Sigmoid colon (tissue), 7 donors: ENCODE measurements at places on chromosomes 6 and 20. TPM values are rescaled to one million over a fixed set of nuclear protein-coding genes. Genes with fewer than 3 reads are reported as not detected.

Gene KAT14
- total RNA-seq: 17.2 TPM

Gene FHL5
- total RNA-seq: 5.7 TPM

Gene PACRG
- total RNA-seq: 0.36 TPM

Gene PGK2
- not detected for total RNA-seq

Gene DNAH8
- not detected for total RNA-seq

Gene SLC22A1
- not detected for total RNA-seq

Gene APMAP
- total RNA-seq: 22.7 TPM

GRCh38 chr20:21435576-21435975 lies 38.2 kb upstream of the NKX2-4 start:
- H3K27me3 ChIP-seq: no peaks in the 10 kb centered on the region
- H3K36me3 ChIP-seq: no peaks in the 10 kb centered on the region
- H3K4me1 ChIP-seq: no peaks in the 10 kb centered on the region
- no peak for DNase-seq
- no peak overlapping the region for H3K4me3 ChIP-seq

GRCh38 chr6:25582101-25582500 lies 69.9 kb upstream of the SCGN start:
- H3K27ac ChIP-seq: no peak overlapping the region
- no peak for DNase-seq
- no peaks in the 10 kb centered on the region for H3K27me3 ChIP-seq
- no peak overlapping the region for H3K4me3 ChIP-seq
- no peaks in the 10 kb centered on the region for H3K4me1 ChIP-seq

GRCh38 chr6:137291441-137291840 lies 72.3 kb upstream of the IFNGR1 start:
- no peak overlapping the region for H3K4me3 ChIP-seq
- H3K27me3 ChIP-seq: no peaks in the 10 kb centered on the region
- no peaks in the 10 kb centered on the region for H3K4me1 ChIP-seq
- no peaks in the 10 kb centered on the region for H3K36me3 ChIP-seq
- DNase-seq: no peak

GRCh38 chr6:37059344-37060194 lies 54.1 kb downstream of the FGD2 start:
- H3K27me3 ChIP-seq: no peaks in the 10 kb centered on the region
- peaks cover 13% of the 10 kb centered on the region for H3K4me1 ChIP-seq
- peak; percentile 85 for DNase-seq
- H3K27ac ChIP-seq: peak overlapping the region; percentile 76

DNA sequence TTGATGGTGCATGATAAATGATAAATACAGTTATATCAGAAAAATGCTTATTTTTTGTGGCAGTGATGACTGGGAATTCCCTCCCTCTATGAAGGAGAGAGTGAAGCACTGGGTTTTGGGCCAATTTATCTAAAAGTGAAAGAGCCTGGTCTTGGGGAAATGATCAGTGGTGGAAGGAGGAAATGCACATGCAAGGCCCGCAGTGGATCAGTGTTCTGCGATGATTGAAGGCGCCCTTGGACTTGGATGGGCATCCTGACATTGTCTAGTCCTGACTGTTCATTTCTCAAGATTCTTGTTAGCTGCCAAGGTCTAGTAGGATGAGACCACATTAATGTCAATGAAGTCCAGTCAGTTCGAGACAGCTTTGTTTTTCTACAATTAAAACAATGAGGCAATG lies 272.0 kb upstream of the SLC35B3 start:
- H3K27me3 ChIP-seq: no peaks in the 10 kb centered on the region
- DNase-seq: no peak
- H3K36me3 ChIP-seq: no peaks in the 10 kb centered on the region
- no peak overlapping the region for H3K27ac ChIP-seq
- peaks cover 7% of the 10 kb centered on the region for H3K4me1 ChIP-seq
- no peak overlapping the region for H3K4me3 ChIP-seq

DNA sequence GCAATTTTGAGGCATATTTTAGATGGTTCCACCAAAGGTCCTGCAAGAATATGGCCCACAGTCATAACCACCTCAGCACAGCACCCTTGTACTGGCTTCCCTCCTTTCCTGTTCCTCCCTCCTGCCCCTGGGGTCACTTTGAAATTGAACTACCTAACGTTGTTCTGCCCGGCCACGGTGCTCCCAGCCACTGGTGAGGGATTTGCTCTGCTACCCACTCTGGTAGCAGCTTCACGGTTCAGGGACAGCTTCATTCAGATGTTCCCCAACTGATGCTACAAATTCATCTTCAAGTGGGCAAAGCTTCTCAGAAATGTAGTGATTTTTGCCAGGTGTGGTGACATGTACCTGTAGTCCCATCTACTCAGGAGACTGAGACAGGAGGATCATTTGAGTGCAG lies 7.9 kb upstream of the NELFCD start:
- no peak overlapping the region for H3K27ac ChIP-seq
- no peaks in the 10 kb centered on the region for H3K27me3 ChIP-seq
- no peaks in the 10 kb centered on the region for H3K4me1 ChIP-seq
- no peaks in the 10 kb centered on the region for H3K36me3 ChIP-seq

- H3K27ac ChIP-seq: peak overlapping the region; percentile 99
- no peak overlapping the region for H3K4me3 ChIP-seq
- H3K4me1 ChIP-seq: peaks cover 25% of the 10 kb centered on the region
- DNase-seq: no peak
Observed at GRCh38 chr6:36676141-36677058, 2.1 kb upstream of the CDKN1A start.

DNA sequence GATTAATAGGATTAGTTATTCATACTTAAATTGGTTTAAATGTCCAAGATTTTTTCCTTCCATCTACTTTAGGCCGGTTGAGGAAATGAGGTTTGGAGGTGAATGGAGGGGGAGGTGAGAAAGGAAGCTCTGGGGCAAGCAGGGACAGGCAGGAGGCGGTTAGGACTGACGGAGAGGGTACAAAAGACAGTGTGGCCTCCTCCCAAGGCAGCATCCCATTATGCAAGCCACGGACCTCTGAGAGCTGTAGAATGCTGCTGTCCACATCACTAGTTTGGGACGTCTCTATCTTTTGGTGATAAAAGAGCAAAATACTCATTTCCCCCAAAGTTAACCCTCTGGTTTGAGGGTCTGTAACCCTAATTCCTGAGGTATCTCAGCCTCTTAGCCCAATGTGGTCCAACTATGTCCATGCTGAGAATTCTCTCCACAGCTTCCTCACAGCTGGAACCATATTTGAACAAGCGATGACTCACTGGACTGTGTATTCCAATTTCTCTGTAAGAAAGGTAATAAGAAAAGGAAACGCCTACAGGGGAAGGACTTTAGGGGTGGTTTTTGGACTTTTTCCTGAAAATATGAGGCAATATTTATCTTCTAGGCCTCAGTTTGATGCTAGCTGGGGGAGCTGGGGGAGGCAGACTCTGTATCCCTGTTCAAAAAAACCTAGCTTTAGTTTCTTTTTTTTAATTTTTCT lies 172.2 kb downstream of the TFAP2B start:
- H3K27me3 ChIP-seq: no peaks in the 10 kb centered on the region
- no peaks in the 10 kb centered on the region for H3K36me3 ChIP-seq
- H3K4me1 ChIP-seq: no peaks in the 10 kb centered on the region

DNA sequence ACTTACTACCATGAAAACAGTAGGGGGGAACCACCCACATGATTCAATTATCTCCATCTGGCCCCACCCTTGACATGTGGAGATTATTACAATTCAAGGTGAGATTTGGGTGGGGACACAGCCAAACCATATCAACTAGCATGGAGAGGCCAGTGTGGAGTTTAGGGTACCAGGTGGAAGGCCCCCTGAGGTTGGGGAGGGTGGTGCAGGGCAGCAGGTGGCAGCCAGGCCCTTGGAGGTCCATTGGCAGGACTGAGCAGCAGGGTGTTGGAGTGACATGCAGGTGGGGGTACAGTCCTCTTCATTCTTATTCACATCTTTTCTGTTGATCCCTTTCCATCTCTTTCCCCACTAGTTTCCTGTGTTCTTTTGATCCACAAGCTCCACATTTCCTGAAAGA lies 42.9 kb downstream of the PHACTR3 start:
- H3K27ac ChIP-seq: no peak overlapping the region
- H3K36me3 ChIP-seq: no peaks in the 10 kb centered on the region
- peaks cover 7% of the 10 kb centered on the region for H3K4me1 ChIP-seq
- no peaks in the 10 kb centered on the region for H3K27me3 ChIP-seq
- H3K4me3 ChIP-seq: no peak overlapping the region
- DNase-seq: peak; percentile 15

GRCh38 chr6:80145921-80146320 lies 39.5 kb downstream of the BCKDHB start:
- no peak overlapping the region for H3K27ac ChIP-seq
- no peaks in the 10 kb centered on the region for H3K36me3 ChIP-seq
- no peak for DNase-seq
- no peaks in the 10 kb centered on the region for H3K27me3 ChIP-seq
- no peak overlapping the region for H3K4me3 ChIP-seq

DNA sequence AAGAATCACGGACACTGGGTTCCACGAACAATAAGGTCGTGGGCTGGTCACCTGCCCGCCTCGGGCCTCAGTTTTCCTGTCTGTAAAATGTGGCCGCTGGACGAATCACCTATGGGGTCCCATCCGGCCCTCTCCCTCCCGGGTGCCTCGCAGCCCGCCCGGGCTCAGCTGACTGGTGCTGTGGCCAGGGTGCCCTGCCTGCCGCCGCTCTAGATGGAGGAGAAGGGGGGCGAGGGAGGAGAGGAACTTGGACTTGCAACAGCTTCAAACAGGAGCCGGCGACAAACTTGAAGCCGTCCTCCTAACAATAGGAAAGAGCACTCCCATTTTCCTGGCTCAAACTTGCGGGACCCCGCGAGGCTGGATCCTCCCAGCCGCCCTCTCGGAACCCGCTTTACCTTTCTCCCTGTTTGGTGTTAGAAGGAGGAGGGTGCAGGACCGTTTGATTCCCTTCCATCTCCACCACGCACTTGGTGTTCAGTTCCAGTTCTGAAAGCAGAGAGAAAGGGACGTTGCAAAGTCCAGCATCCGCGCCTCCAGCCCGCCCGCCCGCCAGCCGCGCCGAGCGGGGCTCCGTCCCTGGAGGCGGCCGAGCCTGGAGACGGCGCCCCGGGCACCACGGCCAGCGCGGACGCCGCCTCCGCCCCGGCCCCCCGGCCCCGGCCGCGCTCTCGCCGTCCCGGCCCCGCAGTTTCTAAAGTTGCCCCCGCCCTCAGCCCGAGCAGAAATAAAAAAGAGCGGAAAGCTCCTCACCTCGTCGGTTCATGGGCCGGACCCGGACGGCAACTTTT lies 584 bp downstream of the KIF13A start:
- peak overlapping the region; percentile 94 for H3K27ac ChIP-seq
- DNase-seq: peak; percentile 86
- H3K4me1 ChIP-seq: no peaks in the 10 kb centered on the region
- no peaks in the 10 kb centered on the region for H3K36me3 ChIP-seq
- H3K4me3 ChIP-seq: peak overlapping the region; percentile 89

DNA sequence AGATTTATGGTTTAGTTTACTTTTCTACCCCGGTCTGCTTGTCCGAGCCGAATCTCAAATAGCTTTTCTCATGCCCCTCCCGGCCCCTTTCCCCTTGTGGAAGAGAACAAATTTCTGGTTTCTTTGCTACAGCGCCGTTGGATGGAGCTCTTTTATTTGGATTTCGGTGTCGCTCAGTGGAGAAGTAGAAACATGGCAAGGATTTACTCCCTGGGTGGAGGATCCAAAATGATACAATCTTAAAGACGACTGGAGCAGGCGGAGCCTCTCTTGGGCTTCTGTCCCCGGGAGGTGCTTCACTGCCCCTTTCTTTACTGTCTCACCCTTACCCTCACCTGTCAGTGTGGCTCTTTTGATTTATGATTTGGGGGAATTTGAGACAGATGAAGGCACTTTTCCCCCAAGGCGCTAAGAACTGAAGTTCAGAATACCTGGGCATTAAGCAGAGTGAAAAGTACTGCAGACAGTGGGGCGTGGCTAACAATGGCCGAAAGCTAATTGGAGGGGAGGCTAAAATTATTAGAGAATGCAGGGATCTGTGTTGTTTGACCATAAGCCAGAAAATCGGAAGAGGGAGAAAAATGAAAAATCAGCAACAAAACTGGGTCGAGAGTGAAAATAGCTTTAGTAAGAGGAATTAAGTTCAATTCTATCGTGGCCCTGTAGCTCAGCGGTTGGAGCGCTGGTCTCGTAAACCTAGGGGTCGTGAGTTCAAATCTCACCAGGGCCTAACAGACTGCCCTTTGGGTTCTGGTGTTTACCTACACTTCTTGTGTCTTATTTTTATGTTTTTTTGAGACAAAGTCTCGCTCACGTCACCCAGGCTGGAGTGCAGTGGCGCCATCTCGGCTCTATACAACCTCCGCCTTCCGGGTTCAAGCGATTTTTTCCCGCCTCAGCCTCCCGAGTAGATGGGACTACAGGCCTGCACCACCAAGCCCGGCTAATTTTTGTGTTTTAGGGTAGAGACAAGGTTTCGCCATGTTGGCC lies 145.1 kb upstream of the ZNF184 start:
- no peaks in the 10 kb centered on the region for H3K27me3 ChIP-seq
- H3K27ac ChIP-seq: no peak overlapping the region
- peaks cover 12% of the 10 kb centered on the region for H3K4me1 ChIP-seq
- H3K36me3 ChIP-seq: no peaks in the 10 kb centered on the region

GRCh38 chr6:19137505-19137904 lies 699.7 kb upstream of the ID4 start:
- H3K4me3 ChIP-seq: no peak overlapping the region
- no peak for DNase-seq
- no peak overlapping the region for H3K27ac ChIP-seq
- H3K27me3 ChIP-seq: no peaks in the 10 kb centered on the region
